NCI-H446 (cell line): ENCODE measurements at places on chromosomes 6 and 20.

- no peak for DNase-seq
Observed at GRCh38 chr20:49786196-49786595, 26.4 kb upstream of the SLC9A8 start.

DNA sequence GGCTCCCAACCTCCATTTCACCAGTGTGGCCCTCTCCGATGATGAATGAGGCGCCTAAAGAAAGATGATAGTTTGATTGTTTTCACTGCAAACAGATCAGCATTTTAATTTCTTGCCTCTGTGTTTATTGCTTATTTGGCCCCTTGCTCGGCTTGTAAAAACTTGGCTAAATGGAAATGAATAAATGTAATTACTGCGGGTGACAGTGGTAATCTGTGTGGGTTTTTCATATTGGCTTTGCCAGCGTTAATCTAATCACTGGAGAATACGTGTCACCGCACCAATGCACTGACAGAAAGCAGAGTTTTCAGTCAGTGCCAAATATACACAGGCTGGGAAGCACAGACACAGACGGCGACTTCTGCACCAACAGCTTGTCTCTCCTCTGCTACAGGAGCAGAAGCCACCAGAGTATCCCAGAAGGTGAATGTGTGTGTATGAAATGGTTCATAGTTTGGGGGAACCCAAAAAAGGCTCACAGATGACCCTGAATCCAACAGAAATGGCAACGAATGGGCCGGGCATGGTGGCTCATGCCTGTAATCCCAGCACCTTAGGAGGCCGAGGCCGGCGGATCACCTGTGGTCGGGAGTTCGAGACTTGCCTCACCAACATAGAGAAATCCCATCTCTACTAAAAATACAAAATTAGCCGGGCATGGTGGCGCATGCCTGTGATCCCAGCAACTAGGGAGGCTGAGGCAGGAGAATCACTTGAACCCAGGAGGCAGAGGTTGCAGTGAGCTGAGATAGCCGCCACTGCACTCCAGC, 534.0 kb downstream of the PKHD1 start:
- no peak for DNase-seq

- DNase-seq: no peak
Observed at GRCh38 chr6:84785671-84786070, 21.3 kb upstream of the TBX18 start.

DNA sequence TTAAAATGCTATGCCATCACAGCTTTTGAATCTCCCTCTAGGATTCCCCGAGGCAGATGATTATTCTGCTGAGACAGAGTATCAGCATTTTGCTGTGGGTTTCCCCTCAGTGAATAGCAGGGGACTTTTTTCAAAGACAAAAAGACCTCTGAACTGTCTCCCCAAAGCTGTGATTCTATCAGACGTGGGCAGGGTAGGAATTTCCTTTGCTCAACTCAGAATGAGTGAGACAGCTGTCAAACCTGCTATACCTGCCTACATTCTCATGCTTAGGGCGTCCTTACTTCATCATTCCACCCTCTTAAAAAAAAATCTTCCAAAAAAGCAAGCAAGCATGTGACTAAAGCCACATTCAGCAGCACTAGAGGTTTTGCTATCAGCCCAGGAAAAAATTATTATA, 147.6 kb upstream of the FAM83B start:
- no peak for DNase-seq

DNA sequence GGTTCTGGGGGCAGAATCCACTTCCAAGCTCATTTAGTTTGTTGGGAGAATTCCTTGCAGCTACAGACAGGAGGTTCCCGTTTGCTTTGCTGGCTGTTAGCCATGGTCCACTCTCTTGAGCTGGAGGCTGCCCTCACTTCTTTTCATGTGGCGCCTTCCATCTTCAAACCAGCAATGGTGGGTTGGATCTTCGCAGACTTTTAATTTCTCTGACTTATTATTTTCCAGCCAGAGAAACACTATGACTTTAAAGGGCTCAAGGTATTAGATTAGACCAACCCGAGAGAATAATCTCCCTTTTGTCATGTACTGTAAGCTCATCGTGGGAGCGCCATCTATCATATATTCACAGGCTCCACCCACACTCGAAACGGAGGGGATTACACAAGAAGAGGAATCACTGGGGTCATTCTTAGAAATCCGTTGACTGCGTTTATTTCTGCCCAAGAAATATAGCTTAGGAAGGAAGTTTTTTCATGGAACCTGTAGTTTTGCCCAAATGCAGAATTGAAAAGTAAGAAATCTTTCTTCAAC, 38.9 kb downstream of the SAMD5 start:
- DNase-seq: no peak

GRCh38 chr6:75266716-75267291, 17.8 kb downstream of the TMEM30A start:
- no peak for DNase-seq

GRCh38 chr6:16805243-16805950, 44.1 kb upstream of the ATXN1 start:
- peak; percentile 13 for DNase-seq

- no peak for DNase-seq
Observed at GRCh38 chr6:87054143-87054833, 40.6 kb downstream of the CGA start.

GRCh38 chr20:49868538-49868937, 46.8 kb downstream of the SPATA2 start:
- no peak for DNase-seq

GRCh38 chr6:30894381-30894780, 10.1 kb downstream of the DDR1 start:
- no peak for DNase-seq

DNA sequence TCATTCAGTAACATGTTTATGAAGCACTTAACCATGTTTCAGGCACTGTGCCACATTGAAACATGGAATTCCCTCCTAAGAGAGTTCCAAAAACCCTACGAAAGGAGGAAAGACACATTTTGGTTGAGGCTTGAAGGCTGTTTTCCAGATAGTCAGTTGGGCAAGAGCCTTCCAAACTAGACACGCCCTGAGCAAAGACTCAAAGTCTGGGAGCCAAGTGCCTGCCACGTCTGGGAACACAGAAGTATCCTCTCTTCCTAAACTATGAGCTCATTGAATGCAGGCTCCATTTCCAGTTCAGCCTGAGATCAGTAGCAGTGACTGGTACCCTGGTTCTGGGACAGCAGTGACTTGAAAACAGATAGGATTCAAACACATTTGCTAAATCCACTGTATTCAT, 74.5 kb upstream of the FAM8A1 start:
- peak; percentile 26 for DNase-seq

- DNase-seq: no peak
Observed at GRCh38 chr6:90263633-90264032, 33.0 kb downstream of the BACH2 start.

DNA sequence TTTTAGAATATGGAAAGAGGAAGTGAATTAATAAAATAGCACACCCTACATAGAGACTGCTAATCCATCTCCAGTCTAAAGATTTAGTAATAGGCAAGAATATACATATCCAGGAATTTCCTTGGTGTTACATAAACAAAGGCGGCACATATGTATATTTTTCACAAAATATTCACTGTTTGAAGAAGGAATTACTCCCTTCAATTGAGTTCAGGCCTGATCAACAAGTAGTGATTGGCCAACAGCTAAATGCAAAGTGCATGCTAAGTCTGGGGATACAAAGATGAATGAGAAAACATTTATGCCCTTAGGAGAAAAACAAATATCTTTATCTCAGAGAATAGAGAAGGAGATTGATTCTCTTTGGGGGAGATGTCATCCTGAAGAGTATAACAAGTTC, 6.5 kb upstream of the HCRTR2 start:
- no peak for DNase-seq

GRCh38 chr6:148959008-148959407, 212.2 kb downstream of the UST start:
- no peak for DNase-seq

DNA sequence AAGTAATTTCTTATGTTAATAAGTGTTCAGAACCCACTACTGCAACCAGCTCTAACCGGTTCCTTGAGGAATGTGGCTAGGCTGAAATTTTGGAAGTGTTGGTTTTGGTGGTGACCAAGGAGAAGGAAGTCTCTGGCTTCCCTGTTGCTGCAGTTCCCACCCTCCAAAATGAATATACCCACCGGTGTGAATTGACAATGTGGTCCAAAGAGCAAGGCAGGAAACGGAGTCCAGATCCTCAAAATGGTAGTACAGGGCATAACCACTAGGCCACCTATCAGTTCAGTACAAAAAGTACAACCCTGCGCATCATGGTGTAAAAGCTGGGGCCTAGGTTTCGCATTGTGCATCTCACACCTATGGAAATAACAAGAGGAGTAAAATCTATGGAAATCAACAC, 2.8 kb downstream of the ADNP start:
- no peak for DNase-seq

DNA sequence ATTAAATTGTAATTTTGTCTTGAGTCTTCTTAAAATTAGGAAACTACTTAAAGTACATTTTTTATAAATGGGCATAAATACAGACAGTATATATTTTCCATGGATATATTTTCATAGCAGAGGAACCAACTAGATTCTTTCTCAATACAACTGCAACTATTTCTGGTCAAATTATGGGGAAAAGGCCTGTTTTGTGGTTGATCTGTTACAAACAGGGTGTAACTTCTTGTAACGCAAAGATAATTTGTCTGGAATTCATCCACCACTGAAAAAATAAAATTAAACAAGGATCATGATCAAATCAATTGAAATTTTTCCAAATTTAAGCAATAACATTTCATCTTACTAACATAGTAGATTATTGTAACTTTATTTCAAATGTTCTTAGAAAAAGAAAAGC, 67.2 kb upstream of the RNF146 start:
- no peak for DNase-seq

DNA sequence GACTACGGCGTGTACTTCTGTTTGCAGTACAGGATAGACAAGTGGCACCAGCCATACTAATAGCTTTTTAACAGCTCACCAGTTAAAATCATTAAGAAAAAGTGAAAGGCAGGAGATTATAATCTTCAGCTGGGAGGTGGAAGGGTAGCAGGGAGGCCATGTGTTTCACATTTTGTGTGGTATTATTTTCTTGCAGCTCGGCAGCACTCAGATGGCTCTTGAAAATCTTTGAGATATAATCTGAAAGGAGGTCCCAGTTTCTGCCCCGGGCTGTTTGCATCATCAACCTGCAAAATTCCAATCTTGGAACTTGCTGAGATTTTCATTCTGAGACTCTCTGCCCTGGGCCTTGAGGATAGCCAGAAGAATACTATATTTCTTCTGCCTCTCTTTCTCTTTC, 87.5 kb upstream of the HDAC2 start:
- DNase-seq: no peak

DNA sequence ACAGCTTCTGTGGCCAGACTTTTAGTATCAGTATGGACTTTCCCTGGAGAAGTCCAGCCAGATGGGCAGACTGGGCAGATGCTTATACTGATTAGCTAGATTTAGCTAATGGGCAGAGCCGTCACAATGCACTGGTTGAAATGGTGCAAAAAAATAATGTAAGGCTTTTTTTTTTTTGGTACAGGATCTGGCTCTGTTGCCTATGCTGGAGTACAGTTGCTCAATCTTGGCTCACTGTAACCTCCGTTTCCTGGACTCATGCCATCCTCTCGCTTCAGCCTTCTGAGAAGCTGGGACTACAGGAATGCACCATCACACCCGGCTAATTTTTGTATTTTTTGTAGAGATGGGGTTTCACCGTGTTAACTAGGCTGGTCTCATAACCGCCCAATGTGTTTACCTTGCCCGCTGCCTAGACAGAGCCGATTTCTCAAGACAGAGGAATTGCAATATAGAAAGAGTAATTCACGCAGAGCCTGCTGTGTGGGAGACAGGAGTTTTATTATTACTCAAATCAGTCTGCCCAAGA, 16.4 kb upstream of the KIFC1 start:
- peak; percentile 21 for DNase-seq

GRCh38 chr6:145895802-145896201, 68.4 kb downstream of the SHPRH start:
- no peak for DNase-seq
